ENCODE measurements at places on chromosomes 3 and 15. TPM values are rescaled to one million over a fixed set of nuclear protein-coding genes. Genes with fewer than 3 reads are reported as not detected.

GRCh38 chr3:180898572-180898971 is 13.9 kb upstream of the FXR1 start:
- H3K4me3 ChIP-seq = no peak overlapping the region
- no peak overlapping the region for H3K27ac ChIP-seq
- H3K27me3 ChIP-seq = no peaks in the 10 kb centered on the region
- peaks cover 16% of the 10 kb centered on the region for H3K36me3 ChIP-seq

- peaks cover 1% of the 10 kb centered on the region for H3K27me3 ChIP-seq
- H3K4me3 ChIP-seq = no peak overlapping the region
- DNase-seq = no peak
- H3K36me3 ChIP-seq = no peaks in the 10 kb centered on the region
Observed at GRCh38 chr3:16506884-16507577, 6.5 kb downstream of the RFTN1 start.

- no peaks in the 10 kb centered on the region for H3K27me3 ChIP-seq
- no peaks in the 10 kb centered on the region for H3K4me1 ChIP-seq
- no peak overlapping the region for H3K4me3 ChIP-seq
- H3K36me3 ChIP-seq = peaks cover 8% of the 10 kb centered on the region
Observed at GRCh38 chr3:13747627-13748026, 132.2 kb downstream of the WNT7A start.

Gene NSMCE3
- 6.9 TPM for total RNA-seq

Gene KIF15
- total RNA-seq = 25.8 TPM

- no peak overlapping the region for H3K27ac ChIP-seq
- H3K4me3 ChIP-seq = no peak overlapping the region
- H3K4me1 ChIP-seq = peaks cover 4% of the 10 kb centered on the region
- DNase-seq = peak; percentile 38
Observed at GRCh38 chr15:51864408-51865056, 35.1 kb downstream of the TMOD3 start.

DNA sequence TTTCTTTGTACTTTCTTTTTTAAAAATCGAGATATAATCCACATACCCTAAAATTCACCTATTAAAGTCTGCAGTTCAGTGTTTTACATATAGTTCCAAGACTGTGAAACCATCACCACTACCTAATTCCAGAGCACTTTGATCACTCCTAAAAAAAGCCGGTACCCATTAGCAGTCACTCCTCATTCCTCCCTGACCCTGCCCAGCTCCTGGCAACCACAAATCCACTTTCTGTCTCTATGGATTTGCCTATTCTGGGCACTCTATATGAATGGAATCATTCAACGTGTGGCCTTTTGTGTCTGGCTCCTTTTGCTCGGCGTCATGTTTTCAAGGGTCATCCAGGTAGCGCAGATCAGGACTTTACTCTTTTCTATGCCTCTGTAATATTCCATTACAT is 17.3 kb downstream of the TRPM1 start:
- peaks cover 6% of the 10 kb centered on the region for H3K36me3 ChIP-seq
- DNase-seq = no peak
- H3K27me3 ChIP-seq = no peaks in the 10 kb centered on the region
- no peak overlapping the region for H3K27ac ChIP-seq

GRCh38 chr3:51796854-51797253 is 17.8 kb upstream of the IQCF6 start:
- no peaks in the 10 kb centered on the region for H3K36me3 ChIP-seq
- no peak for DNase-seq
- peaks cover 2% of the 10 kb centered on the region for H3K4me1 ChIP-seq
- H3K4me3 ChIP-seq = no peak overlapping the region
- no peaks in the 10 kb centered on the region for H3K27me3 ChIP-seq

- DNase-seq = no peak
- no peak overlapping the region for H3K27ac ChIP-seq
- no peak overlapping the region for H3K4me3 ChIP-seq
- H3K36me3 ChIP-seq = no peaks in the 10 kb centered on the region
- no peaks in the 10 kb centered on the region for H3K4me1 ChIP-seq
Observed at GRCh38 chr3:99410789-99411311, 227.5 kb upstream of the COL8A1 start.

Gene CELSR3
- total RNA-seq = 23.5 TPM

Gene ZNF80
- not detected for total RNA-seq

DNA sequence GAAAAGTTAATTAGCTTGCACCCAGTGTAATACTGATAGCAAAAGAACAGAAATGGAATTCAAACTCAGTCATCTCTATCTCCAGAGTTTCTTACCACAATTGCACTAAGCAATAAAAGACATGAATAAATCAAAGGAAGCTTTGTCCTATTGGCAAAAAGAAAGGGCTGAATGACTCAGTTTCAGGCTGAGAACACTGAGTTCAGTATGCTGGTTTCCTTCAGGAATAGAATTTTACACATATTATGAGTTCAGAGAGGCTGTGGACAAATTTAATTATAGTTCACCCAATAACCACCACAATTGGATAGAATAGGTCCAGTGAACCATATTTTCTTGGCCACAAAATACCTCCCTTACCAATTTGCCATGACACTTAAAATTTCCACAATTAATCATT is 249.7 kb downstream of the KCNMB2 start:
- no peak overlapping the region for H3K4me3 ChIP-seq
- H3K27me3 ChIP-seq = no peaks in the 10 kb centered on the region
- H3K36me3 ChIP-seq = no peaks in the 10 kb centered on the region
- no peak for DNase-seq

DNA sequence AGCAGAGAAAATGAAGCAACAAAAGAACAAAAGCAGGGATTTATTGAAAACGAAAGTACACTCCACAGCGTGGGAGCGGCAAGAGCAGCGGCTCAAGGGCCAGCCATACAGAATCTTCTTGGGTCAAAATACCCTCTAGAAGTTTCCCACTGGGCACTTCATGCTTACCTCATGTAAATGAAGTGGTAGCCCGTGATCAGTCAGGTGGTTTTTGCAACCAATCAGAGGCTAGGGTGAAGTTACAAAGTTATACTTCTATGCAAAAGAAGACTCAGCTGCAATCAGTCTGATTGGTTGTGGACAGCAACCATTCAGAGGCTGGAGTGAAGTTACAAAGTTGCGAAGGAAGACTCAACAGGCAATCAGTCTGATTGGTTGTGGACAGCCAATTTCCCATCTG is 37.8 kb upstream of the TRH start:
- no peak for DNase-seq
- H3K4me1 ChIP-seq = no peaks in the 10 kb centered on the region
- no peak overlapping the region for H3K27ac ChIP-seq
- H3K27me3 ChIP-seq = no peaks in the 10 kb centered on the region
- no peaks in the 10 kb centered on the region for H3K36me3 ChIP-seq

DNA sequence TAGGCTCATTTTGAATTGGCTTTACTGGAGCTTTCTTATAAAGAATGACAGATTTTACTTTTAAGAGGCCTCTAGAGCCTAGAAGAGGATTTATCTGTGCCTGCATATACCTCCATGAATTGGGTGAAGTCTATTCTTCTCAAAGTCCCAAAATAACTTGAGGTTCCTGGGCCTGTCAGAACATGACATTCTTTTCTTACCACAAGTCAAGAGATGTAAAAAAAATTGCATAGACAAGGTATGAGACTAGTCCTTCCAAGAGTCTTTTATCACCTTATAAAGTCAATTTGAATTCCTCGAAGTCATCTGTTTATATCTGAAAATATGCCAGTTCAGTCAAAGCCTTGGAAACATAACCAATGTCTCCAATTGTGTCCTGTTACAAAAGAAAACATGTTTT is 17.2 kb upstream of the CD200 start:
- no peak for DNase-seq
- H3K27ac ChIP-seq = no peak overlapping the region

Gene TBL1XR1
- total RNA-seq = 170 TPM

Gene APOD
- not detected for total RNA-seq

- peaks cover 26% of the 10 kb centered on the region for H3K36me3 ChIP-seq
- H3K27ac ChIP-seq = no peak overlapping the region
- no peak for DNase-seq
Observed at GRCh38 chr3:49721596-49721895, 2.1 kb upstream of the AMIGO3 start.

DNA sequence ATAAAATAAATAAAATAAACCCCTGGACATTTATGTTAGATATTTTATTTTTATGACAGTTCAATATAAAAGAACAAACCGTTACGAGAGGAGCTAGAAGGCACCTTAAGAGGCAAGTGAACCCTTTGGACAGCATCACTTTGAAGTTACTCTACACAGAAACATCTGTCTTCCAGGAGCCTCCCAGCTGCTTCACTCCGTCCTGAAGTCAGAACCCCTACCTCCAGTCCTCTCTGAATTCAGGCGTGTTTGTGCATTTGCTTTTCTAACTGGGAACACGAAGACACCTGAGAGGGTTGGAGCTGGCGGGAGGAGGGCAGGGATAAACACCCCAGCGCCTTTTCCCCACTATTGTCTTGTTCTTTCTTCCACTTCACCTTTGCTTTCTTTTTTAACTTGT is 46.2 kb downstream of the CMTM7 start:
- H3K27ac ChIP-seq = no peak overlapping the region
- H3K27me3 ChIP-seq = no peaks in the 10 kb centered on the region
- no peaks in the 10 kb centered on the region for H3K4me1 ChIP-seq

Gene SLC28A2
- total RNA-seq = not detected

DNA sequence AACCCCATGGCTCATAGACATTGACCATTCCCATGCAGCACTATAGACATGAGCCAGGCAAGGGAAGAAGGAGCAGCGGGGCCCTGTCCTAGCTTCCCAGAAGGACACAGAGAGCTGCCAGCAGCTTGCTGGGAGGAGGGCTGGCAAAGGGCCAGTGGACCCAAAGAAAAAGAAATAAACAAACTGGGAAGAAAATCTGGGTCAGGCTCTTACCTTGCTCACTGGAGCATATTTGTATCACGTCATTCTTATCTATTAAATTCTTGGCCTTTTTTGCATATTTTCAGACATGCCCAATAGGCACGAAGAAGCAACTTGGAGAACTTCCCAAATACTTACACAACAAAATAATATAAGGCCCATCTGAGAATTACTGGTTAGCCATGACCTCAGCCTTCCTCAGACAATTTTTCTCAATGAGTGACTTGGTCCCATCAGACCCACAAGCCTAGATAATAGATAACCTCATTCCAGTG is 28.4 kb downstream of the RASGRP1 start:
- DNase-seq = no peak
- no peaks in the 10 kb centered on the region for H3K27me3 ChIP-seq
- no peaks in the 10 kb centered on the region for H3K36me3 ChIP-seq
- H3K4me3 ChIP-seq = no peak overlapping the region
- H3K27ac ChIP-seq = no peak overlapping the region
- no peaks in the 10 kb centered on the region for H3K4me1 ChIP-seq

Gene REC114
- not detected for total RNA-seq

DNA sequence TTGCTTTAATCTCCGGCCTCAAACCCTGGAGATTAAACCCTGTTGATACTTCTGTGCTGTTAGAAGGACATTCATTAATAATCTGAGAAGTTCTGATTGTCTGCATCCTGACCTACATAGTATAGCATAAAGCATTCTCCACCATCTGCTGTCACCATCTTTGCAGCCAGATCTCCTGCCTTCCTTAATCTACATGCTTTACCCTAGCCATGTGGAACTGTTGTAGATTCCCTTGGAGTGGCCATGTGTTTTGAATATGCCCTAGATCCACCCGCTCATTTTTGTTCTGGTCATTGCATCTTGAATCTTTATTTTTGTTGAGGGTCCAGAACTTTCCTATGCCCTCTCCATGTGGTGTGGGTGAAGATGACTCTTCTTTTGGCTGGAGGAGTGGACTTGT is 110.3 kb downstream of the OXSM start:
- H3K4me3 ChIP-seq = no peak overlapping the region
- H3K27ac ChIP-seq = no peak overlapping the region
- no peak for DNase-seq
- H3K36me3 ChIP-seq = no peaks in the 10 kb centered on the region

Gene GRM2
- total RNA-seq = 1.5 TPM

DNA sequence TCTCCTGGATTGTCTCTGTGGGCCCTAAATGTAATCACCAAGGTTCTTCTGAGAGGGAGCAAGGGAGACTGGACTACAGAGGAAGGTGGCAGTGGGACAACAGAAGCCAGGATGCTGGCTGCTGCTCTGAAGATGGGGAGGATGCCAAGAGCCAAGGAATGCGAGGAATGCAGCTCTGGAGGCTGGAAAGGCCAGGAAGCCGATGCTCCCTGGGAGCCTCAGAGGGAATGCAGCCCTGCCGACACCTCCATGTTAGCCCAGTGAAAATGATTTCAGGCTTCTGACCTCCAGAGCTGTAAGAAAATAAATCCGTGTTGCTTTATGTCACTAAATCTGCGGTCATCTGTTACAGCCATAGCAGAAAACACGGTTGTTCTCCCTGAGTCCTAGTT is 44.1 kb downstream of the UMPS start:
- H3K36me3 ChIP-seq = peaks cover 39% of the 10 kb centered on the region
- peak overlapping the region; percentile 49 for H3K27ac ChIP-seq
- H3K4me1 ChIP-seq = peaks cover 7% of the 10 kb centered on the region
- H3K27me3 ChIP-seq = no peaks in the 10 kb centered on the region
- no peak overlapping the region for H3K4me3 ChIP-seq
- DNase-seq = peak; percentile 81

Gene KLHL40
- total RNA-seq = not detected

DNA sequence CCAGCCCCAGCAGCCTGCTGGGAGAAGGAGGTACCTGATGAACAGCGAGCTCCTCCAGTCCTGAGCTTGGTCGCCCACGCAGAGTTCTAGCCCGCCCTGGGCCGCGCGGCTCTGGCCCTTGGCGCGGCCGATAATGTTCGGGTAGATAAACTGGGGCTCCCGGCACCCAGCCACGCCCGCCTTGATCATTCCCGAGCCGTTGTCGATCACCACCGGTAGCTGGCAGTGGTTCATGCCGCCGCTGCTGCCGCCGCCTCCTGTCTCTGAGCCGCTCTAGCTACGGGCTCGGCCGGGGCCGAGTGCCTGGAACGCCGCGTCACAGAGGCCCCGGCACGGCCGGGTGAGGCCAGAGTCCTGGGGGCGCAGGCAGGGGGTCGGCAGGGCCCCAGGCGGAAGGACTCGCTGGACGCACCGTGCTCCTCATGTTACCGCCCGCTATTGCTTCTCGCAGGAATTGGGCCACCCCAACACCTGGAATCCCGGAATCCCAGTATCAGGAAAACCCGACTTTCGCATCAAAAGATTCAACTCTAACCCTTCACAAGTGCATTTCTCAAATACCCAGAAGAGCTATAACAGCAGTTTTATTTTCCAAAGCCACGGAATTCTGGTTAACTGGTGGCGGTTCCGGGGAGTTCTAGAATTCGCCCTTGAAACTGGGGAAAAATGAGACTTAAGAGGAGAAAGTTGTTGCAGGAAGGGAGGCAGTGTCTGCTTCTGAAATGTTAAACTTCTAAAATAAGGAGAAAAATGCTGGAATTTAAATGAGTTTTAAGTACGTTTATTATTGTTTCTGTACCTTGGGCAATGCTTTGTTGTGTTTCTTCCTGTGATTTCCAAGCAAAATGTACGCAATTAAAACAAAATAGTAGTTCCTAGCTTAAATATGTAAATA is at the start of gene ACTRT3:
Gene ACTRT3, minus strand, starts transcription at position 275 of the 895 bp plus-strand sequence. Its CDS starts 41 bp downstream, at position 234.
- peak within 1 kb of the TSS; percentile 83 for H3K4me3 ChIP-seq
- H3K4me1 ChIP-seq = no peaks in the 10 kb centered on the region
- no peaks in the 10 kb centered on the region for H3K27me3 ChIP-seq
- peak; percentile 87 for DNase-seq
